ENCODE measurements at places on chromosomes 11 and 22.
A peak's percentile ranks its signal among the peaks of the same experiment; 100 is the strongest.

- no peak for DNase-seq
Measured at GRCh38 chr11:82890936-82891335, 9.3 kb downstream of the PRCP start.

GRCh38 chr11:68074584-68075352 lies 35.9 kb downstream of the TCIRG1 start:
- no peak for DNase-seq

DNA sequence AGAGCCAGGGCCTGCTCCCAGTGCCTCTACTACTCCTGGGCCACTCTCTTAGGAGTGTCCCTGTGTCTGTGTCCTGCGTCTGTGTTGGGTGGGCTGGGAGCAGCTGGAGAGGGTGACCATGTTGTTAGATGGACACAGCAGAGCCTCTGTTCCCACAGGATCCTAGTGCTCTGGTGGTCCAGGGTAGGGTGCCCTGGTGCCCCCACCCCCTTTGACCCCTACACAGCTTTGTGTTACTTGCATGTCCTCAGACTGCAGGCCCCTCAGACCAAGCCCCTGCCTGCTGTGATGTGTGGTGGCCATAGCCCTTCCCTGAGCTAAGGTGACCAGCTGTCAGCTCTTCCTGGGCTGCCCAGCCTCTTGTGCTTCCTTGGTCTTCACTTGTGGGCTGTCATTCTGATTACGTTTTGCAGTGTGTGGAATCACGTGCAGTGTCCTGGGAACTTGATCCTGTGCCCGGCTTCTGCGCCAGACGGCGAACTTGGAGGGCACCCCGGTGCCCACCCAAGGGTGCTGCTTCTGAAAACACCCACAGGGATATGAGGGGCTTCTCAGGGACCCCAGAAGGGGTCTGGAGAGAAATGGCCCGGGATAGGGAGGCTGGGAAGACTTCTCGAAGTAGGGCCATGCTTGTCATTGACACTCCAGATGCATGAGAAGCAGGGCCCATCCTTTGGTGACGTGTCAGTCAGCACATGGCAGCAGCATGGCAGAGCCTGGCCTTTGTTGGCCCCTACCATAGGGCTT lies 1.5 kb downstream of the TANGO2 start:
- no peak for DNase-seq

DNA sequence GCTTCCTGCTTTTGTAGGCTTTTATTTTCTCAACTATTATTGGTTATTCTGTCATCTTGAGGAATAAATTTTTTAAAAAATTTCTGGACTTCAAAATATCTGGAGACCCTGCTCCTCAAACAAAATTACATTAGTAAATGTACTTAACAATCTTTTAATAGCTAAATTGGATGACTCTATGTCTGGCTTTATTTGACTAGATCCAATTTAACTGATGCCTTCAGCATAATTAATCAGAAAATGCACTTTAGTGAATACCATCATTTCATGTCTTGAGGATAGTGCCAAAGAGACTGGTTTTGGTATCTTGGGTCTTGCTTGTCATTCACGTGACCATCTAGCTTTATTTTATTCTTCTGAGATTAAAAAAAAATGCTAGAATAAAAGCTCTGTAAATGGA lies 1301.2 kb downstream of the JRKL start:
- DNase-seq, result no peak

DNA sequence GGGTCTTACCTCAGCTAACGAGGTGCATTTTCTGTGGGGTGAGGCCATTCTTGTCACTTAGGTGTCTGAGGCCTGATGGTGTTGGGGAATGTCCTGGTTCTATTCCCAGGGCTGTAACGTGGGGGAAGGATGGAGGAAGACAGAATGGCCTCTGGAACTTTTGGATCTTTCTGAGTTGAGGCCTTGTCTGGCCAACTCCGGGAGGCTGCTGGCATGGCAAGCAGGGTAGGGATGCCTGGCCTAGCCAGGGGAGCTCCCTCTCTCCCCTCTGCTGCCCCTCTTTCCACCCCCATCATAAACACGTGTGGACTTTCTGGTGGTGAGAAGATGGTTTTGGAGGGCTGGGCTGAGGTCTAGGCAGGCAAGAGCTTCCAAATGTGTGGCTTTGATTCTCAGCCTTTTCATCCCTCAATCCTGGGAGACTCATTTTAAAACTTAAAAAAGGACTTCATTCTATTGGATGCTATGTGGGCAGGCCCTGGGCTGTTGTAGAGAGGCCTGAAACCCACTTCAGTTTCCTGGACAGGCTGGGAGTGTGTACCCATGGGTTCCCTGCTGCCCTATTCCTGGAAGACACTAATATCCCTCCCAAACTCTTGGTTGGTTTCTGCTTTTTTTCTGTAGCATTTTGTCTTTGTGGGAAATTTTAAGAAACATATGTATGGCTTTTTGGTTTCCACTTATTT lies 30.9 kb downstream of the ZBTB16 start:
- no peak for DNase-seq

DNA sequence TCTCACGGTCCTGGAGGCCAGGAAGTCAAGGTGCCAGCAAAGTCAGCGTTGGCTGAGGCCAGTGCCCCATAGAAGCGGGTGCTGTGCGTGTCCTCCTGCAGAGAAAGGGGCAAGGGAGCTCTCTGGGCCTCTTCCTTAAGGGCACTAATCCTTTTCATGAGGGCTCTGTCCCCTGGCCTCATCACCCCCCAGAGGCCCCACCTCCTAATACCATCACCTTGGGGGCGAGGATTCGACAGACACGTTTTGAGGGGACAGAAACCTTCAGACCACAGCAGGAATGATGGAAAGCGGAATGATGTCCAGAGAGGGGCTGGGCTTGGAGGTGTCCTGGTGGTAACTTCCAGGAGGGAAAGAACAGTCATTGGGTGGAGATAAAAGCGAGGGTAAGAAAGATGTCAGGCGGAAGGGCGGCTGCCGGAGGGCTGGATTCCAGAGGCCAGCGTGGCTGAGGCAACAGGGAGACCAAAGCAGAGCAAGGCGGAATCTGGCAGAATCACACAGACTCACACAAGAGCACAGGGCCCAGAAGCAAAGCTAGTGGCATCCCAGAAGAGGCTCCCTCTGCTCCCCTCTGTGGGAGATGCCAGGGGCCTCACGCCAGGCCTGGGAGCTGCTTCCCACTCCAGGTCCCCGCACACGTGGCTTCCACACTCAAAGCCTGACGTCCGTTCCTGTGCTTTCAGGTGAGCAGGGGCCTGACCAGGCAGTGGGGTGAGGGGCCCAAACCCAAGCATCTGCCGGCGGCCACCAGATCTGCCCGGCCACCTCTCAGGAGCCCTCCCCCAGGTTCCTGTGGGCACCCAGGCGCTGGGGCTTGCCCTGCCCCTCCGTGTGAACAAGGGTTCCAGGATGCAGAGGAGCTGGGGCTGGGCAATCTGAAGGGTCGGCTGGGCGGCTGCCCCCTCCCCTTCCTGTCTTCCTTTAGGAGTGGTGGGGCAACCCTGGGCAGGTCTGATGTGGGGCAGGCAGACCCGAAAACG lies 784.5 kb downstream of the BRD1 start:
- DNase-seq, result no peak

DNA sequence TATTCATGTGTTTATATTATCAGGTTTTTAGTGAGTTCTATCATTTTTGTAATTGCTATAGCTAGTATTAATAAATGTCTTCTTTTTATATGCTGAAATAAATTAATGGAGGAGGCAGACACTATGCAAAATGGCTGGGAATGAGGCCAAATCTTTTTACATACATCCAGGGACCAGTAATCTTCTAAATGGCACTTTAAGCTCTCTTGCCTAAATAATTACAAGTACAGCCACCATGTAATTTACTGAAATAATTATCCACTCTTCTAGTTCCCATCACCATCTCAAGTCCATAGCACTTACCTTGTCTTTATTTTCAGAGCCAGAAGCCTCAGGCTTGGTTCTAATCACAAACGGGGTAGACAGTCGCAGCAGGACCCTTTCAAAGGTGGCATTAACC lies 79.1 kb downstream of the GUCY1A2 start:
- DNase-seq, result no peak

GRCh38 chr11:130370845-130371590 lies 56.3 kb upstream of the ZBTB44 start:
- DNase-seq, result no peak

DNA sequence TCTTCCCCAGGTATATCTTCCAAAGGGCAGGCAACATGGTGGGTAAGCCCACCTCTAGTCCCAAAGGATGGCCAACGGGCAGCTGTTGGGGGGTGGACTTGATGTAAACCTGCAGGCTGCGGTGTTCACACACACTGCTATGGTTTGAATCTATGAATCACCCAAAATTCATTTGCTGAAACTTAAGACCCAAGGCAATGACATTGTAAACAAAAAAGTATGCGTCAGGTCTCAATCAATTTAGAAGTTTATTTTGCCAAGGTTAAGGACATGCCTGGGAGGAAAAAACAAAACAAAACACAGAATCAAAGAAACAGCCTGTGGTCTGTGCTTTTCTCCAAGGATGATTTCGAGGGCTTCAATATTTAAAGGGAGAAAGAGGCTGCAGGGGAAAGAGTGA lies 18.3 kb downstream of the RCN1 start:
- DNase-seq, result no peak

- DNase-seq, result no peak
Measured at GRCh38 chr11:8654503-8654902, 28.0 kb downstream of the TRIM66 start.

DNA sequence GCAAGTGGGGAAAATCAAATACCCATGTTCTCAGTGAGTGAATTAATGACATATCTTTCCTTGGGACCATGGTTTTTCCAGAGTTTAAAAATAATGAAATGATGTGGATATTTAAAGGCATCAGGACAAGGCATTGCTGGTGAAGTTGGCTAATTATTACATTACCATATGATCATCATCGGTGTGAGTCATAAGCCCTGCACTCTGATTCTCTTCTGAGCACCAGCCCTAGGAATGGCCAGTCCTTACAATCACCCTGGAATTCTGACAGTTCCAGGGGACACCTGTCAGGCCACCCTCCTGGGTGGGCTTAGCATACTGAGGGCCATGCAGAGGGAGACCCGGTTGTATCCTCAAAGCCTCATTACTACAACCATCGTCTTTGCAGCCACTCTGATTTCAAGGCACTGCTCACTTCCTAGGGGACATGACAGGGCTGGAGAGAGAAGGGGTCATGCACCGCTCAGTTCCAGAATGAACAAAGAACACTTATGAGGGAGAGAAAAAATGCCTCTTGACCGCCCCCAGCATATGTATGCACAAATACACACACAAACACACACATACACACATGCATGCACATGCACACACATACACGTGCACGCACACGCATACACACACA lies 365.0 kb downstream of the MIAT start:
- DNase-seq, result no peak

GRCh38 chr11:35146711-35147110 lies 7.7 kb downstream of the CD44 start:
- DNase-seq, result no peak

- no peak for DNase-seq
Measured at GRCh38 chr11:76124905-76125770, 81.2 kb downstream of the WNT11 start.

- DNase-seq, result no peak
Measured at GRCh38 chr11:19814421-19814820, 101.8 kb downstream of the NAV2 start.

- DNase-seq, result no peak
Measured at GRCh38 chr11:63242089-63242781, 1.2 kb downstream of the SLC22A25 start.

DNA sequence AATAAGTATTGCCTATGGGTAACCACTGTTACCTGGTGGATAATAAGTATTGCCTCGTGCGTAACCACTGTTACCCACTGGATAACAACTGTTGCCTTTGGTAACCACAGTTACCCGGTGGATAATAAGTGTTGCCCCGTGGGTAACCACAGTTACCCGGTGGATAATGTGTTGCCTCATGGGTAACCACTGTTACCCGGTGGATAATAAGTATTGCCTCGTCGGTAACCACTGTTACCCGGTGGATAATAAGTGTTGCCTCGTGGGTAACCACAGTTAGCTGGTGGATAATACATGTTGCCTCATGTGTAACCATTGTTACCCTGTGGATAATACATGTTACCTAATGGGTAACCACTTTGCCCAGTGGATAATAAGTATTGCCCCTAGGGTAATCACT lies 9.8 kb upstream of the NXPE4 start:
- no peak for DNase-seq

- no peak for DNase-seq
Measured at GRCh38 chr11:9214765-9215164, 50.4 kb downstream of the DENND5A start.

DNA sequence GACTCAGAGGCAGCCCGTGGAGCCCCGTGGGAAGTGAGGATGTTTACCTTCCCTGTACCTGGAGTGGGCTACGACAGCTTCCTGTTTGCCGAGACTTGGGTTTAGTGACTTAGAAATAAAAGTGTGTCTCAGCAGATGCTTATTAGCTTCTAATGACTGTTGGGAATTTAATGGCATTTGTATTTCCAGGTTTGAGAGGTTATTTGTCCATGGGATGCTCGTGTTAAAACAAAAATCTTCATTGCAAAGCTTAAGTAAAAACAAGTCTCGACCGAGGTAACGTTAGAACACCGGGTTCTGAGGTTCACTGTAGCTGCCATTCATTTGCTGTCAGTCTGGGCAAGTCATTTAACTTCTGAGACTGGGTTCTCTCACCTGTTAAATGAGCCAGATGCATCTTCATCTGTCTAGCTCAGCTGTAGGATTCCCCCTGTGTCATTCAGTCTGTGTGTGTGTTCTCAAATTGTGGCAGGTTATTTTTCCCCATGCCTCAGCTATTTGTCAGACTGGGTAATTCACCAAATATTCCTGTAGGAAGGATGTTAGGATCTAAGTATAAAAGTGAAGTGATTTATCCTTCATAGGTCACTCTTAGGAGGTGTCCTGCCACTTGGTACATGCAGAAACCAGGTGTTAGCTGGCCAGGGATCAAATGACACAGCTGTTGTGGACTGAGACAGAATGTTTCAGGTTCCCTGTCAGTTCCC lies 791 bp downstream of the EI24 start:
- peak; percentile 13 for DNase-seq

- DNase-seq, result no peak
Measured at GRCh38 chr22:19836512-19836911, 18.2 kb downstream of the GNB1L start.

GRCh38 chr11:69620683-69621290 lies 20.2 kb upstream of the CCND1 start:
- DNase-seq, result no peak
